ENCODE measurements at places on chromosomes 5 and 9. TPM values are rescaled to one million over a fixed set of nuclear protein-coding genes. Genes with fewer than 3 reads are reported as not detected.

The TRIM36 gene
- 0.39 TPM for total RNA-seq

The C9 gene
- total RNA-seq: not detected

The PNPLA7 gene
- 3.5 TPM for total RNA-seq

The PRR16 gene
- not detected for total RNA-seq

The CKMT2 gene
- not detected for total RNA-seq

The CSF1R gene
- 0.59 TPM for total RNA-seq

The HRH2 gene
- total RNA-seq: 39.8 TPM

The CENPH gene
- 19.6 TPM for total RNA-seq

The LCN2 gene
- total RNA-seq: not detected

The MED7 gene
- 15.0 TPM for total RNA-seq

The IFNB1 gene
- not detected for total RNA-seq

The LMX1B gene
- total RNA-seq: not detected

The GRIN1 gene
- 0.15 TPM for total RNA-seq

The SLC6A19 gene
- not detected for total RNA-seq

The SYNPO gene
- total RNA-seq: not detected

The ADAMTS2 gene
- total RNA-seq: not detected

The ADAMTSL1 gene
- total RNA-seq: not detected

The NMUR2 gene
- total RNA-seq: not detected

The IFNK gene
- not detected for total RNA-seq

The ZFP37 gene
- total RNA-seq: 0.15 TPM

The SRA1 gene
- total RNA-seq: 45.2 TPM

The RBM18 gene
- 23.9 TPM for total RNA-seq

The LSM11 gene
- total RNA-seq: 4.6 TPM

The PHF24 gene
- total RNA-seq: not detected

The SMIM33 gene
- total RNA-seq: 0.54 TPM

The PPP3R2 gene
- total RNA-seq: not detected

The NR2F1 gene
- not detected for total RNA-seq

The IFNA13 gene
- total RNA-seq: not detected

The IL31RA gene
- 2.9 TPM for total RNA-seq

The SKP2 gene
- total RNA-seq: 35.2 TPM

All from T-helper 1 cell treated with Interleukin-12 subunit alpha and Interleukin-12 subunit beta and Interleukin-4 antibody, amounts not matched to agents 30 ng/mL and 1 ng/mL, for 36 hours (primary cell).